ENCODE measurements at places on chromosomes 12 and 14.

DNA sequence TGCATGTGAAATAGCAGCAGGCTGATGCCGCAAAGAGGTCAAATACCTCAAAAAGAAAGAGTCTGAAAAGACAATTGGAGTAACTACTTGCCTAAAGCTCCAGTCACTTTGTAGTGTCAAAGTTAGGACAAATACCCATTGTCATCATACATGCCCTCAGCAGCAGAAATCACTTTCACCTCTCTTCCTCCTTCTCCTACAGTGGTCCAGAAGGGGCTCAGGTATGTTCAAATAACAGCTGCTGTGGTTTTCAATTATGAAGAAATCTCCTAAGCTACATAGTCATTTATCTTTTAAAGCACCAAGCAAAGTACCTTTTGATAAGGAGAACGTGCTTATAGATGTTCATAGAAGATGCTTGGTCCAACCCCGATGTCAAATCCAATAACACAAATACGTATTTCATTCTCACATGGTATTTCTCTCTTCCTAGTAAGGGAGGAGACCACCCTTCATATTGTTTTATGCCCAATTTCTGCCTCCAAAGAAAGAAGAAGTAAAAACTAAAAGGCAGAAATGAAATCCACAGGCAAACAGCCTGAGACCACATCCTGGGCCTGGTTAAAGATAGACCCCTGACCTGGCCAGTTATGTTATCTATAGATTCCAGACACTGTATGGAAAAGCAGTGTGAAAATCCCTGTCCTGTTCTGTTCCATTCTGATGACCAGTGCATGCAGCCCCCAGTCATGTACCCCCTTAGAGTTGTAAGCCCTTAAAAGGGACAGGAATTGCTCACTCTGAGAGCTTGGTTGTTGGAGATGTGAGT is 23.7 kb downstream of the GYS2 start:
- DNase-seq: no peak

DNA sequence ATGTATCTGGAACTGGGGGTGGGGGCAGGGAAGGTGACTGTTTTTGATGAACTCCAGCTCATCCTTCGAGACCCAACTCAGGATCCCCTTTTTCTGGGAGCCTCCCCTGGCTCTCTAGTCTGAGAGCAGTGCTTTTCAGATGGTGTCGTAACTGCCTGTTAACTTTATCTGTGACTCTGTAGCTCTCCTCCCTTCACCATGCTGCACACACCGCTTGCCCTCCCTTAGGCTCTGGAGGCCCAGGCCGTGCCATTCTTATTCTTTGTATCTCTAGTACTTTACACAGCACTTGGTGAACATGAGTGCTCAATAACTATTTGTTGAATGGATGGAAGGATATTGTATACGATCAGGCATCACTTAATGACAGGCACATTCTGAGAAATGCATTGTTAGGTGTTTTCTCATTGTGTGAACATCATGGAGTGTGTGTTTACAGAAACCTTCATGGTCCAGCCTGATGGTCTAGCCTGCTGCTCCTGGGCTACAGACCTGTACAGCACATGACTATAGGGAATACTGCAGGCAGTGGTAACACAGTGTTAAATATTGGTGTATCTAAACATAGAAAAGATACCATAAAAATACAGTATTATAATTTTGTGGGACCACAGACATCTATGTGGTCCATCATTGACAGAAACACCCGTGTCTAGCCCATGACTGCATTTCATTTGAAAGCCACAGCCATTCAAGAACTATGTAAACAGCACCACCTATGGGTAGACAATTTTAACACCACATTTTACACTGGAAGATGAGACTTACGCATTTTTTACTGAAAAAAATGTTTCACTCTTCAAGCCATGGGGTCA is 91.8 kb downstream of the EML1 start:
- DNase-seq: no peak

GRCh38 chr12:102992297-102992696 is 34.8 kb downstream of the ASCL1 start:
- DNase-seq: no peak

GRCh38 chr14:102737402-102738372 is 39.6 kb upstream of the TRAF3 start:
- DNase-seq: no peak

- peak; percentile 37 for DNase-seq
These were observed 142.8 kb downstream of the PAWR start for GRCh38 chr12:79547735-79548609.

DNA sequence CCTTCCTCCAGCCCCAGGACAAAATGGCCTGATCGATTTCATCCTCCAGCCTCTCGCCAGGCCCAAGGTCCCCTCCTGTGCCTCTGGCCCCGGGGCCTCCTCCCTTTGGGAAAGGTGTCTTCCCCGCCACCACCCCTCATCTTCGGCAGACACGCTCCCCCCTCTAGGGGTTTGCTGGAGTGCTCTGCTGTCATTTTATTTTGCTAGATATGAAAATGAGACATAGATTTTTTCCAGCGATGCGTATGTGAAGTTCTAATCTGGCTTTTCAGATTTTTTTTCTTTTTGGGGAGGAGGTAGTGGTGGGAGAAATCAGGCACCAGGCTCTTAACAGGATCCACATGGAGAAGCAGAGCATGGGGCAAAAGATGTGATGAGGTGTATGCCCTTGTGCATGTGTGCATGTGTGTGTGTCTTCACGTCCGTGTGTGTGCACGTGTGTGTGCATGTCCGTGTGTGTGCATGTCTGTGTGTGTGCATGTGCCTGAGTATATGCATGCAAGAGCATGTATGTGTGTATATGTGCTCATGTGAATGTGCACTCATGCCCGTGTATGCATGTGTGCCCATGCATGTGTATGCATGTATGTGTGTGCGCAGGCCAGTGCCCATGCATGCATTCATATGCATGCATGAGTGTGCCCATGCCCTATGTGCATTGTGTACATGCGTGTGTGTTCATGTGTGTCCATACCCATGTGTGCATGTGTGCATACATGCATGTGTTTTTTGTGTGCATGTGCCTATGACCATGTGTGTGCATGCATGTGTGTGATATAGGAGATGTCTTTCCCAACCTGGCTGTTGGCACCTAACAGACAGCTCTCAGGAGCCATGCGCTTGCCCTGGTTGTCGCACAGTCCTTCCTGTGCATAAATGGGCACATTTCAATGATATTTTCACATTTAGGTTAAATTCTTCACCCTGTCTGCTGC is 203.0 kb downstream of the RBM19 start:
- no peak for DNase-seq

DNA sequence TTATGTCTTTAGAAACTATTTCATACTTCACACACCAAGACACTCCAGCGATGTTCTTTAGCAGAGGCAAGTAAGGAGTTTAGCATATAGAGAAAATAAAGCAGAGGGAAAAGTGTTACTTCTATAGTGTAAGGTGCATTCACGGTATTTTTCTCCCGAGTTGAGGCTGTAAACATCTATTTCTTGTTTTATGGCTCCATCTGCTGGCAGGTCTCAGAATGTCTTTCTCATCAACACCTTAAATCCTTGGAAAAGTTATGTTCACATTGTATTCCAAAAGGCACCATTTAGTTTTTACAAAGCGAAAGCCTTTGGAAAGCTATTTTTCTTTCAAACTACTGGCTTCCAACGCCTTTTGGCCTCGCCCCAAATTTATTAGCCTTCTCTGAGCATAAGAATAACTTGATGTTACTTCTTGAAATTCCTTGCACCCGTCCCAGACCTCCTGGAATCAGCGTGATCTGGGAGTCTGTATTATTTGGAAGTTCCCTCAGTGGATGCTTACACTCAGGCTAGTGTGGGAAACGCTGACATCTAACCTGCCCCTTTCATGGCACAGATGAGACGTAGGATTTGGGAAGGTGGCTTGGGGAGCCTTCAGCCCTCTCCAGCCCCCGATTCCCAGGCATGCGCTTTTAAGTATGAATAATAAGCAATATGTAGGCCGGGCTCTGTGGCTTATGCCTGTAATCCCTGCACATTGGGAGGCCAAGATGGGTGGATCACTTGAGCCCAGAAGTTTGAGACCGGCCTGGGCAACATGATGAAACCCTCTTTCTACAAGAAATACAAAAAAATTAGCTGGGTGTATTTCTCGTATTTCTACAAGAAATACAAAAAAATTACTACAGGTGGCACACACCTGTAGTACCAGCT is 1.9 kb upstream of the PIWIL1 start:
- DNase-seq: peak; percentile 47
